Stimulated activated CD8-positive, alpha-beta memory T cell treated with anti-CD3 and anti-CD28 coated beads, Interleukin-12 subunit alpha, Interleukin-12 subunit beta, amount 100 ng/mL, for 1 hour (primary cell): ENCODE measurements at places on chromosomes 6 and 20.

- no peak for DNase-seq
Observed at GRCh38 chr6:163254341-163254835, 160.1 kb upstream of the QKI start.

DNA sequence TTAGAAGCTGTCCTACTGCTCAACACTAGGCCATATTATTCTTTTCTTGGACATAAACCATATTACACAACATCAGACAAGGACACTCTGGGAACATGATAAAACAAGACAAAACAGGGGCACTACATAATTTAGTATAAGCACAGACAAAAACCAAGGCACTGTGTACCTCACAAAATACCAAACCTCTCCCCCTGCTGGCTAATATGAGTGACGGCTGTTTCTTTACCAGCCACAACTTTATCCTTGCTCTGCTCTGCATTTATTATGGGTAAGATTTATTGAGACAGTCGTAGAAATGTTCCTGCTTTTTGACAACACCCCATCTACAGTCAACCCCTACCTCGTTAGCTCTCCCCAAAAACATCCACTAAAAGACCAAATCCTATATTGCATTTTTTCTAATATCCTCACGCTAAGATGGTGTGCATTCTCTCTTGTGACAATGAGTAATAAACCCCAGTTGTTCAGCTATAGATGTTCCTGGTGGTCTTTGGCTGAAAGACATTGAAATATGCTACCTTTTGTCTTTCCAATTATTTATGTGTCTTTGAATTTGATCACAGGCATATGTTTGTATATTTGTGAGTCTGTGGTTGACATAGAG is 23.8 kb upstream of the POLR1H start:
- no peak for DNase-seq

GRCh38 chr20:52150440-52151258 is 40.9 kb downstream of the ZFP64 start:
- DNase-seq: peak; percentile 14

- no peak for DNase-seq
Observed at GRCh38 chr6:44105146-44105545, 22.1 kb downstream of the MRPL14 start.

DNA sequence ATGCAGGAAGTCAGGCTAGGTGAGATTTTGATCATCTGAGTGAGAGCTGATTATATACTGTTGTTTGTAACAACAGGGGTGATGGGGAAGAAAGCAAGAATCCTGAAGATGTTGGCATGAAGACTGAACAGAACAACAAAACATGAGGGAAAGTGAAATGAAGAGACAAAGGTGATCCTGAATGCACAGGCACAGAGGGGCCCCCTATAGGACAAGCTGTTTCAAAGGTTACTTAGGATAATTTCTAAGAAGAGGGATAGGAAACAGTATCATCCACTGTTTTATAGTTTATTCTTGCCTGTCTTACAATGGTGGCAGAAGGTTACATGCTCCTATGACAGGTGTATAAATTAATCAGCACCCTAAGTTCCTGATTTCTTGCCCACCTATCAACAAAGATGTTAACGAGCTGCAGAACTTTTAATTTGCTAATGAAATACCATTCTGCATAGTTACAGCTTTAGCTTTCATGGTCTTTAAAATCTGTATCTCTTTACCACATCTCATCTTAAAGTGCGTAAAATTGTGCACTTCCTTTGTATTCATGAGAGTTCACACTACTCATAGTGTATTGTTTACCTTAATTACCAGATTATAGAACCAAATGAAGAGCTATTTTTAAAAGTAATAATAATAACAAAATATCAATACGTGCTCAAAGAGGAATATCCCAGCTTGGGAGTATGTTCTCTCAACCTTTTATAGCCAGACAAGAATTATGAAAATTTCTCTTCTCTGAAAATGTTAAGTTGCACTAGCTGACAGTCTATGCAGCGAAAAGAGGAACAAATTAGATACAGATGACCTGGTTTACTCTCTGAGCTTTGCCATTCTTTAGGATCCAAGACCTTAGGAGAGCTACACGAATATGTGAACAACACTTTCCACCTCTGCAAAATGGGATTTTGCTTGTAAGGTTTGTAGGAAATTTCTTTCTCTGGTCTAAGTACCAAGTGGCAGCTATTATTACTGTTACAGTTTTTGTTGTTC is 192.5 kb downstream of the EDN1 start:
- no peak for DNase-seq

GRCh38 chr20:17910828-17911294 is 57.7 kb downstream of the SNX5 start:
- no peak for DNase-seq

- no peak for DNase-seq
Observed at GRCh38 chr6:56521454-56521853, 121.2 kb downstream of the DST start.

- DNase-seq: no peak
Observed at GRCh38 chr20:44896583-44896982, 11.1 kb downstream of the YWHAB start.

GRCh38 chr6:46932526-46933319 is 11.0 kb upstream of the ADGRF5 start:
- no peak for DNase-seq

- DNase-seq: no peak
Observed at GRCh38 chr6:140276719-140277118, 902.3 kb upstream of the CITED2 start.

DNA sequence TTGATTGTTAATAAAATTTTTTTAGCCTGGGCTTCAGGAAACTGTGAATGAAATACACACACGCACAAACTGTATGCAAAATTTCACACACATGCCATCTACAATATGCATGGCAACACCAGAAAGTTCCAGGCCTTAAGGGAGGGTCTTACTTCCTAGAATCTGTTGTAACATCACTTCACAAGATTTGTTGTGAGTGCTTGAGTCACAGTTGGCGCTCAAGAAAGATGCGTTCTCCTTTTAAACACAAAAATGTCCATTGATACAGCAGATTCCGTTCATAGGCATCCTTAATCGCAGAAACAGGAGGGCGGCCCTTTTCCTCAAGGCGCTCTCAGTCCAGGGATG is 485 bp upstream of the RTF2 start:
- no peak for DNase-seq

GRCh38 chr6:125363039-125363823 is 61.5 kb upstream of the HDDC2 start:
- DNase-seq: no peak

- DNase-seq: no peak
Observed at GRCh38 chr6:69953491-69953890, 87.1 kb downstream of the COL19A1 start.

GRCh38 chr6:24855395-24856245 is 56.9 kb upstream of the ARMH2 start:
- DNase-seq: peak; percentile 47

- no peak for DNase-seq
Observed at GRCh38 chr6:85403331-85404015, 46.4 kb upstream of the NT5E start.

DNA sequence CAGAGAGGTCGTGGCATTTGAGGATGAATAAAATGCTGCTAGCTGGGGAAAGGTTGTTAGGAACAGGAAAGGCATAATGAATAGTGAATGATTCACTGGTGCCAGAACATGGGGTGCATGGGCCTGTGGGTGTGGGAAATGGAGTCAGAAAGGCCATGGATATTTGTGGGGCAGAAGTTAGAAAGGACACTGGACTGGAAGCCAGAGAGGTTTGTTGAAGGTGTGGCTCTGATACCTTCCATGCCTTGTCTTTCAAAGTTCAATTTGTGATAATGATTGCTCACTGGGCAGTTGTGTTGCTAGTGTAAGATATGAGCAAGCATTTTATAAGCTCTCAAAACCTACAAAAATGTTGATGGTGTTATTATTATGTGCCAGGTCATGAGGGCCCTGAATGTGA is 32.7 kb downstream of the LRRC1 start:
- no peak for DNase-seq

DNA sequence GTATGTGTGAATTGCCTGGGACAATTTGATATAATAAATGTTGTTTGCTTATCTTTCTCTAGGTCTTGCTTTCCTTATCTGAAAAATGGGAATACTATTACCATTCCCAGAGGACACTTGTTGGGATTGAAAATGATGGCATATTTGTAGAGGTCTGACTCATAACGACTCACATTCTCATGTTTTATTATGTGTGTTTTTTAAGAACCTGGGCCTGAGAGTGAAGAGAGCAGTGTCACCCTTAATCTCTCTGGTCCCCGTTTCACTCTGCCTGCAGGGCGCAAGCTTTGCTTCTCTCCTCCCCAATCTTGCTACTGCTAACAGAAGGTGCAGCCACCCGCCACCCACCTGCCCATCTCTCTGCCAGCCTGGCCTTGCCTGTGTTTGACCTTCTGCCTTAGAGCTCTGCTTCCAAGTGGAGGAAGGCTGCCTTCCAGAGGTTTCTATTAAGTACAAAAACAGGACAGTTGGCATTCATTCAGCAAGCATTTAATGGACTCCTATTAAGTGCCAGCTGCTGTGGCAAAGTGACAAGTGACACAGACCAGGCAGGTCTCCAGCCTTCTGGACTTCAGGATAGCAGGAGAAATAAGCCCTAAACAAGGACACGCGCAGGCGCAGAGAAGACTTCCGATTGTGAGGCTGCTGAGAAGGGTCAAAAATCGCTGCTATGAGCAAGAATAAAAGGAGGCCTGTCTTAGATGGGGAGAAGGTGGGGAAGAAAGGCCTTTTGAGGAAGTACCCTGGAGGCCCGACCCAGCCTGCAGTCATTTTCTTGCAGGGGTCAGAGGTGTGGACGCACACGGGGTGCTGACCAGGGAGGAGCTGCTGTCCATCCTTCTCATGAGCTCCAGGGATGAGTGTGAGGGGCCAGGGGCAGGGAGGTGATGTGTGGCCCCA is 112.5 kb downstream of the JPH2 start:
- DNase-seq: no peak

DNA sequence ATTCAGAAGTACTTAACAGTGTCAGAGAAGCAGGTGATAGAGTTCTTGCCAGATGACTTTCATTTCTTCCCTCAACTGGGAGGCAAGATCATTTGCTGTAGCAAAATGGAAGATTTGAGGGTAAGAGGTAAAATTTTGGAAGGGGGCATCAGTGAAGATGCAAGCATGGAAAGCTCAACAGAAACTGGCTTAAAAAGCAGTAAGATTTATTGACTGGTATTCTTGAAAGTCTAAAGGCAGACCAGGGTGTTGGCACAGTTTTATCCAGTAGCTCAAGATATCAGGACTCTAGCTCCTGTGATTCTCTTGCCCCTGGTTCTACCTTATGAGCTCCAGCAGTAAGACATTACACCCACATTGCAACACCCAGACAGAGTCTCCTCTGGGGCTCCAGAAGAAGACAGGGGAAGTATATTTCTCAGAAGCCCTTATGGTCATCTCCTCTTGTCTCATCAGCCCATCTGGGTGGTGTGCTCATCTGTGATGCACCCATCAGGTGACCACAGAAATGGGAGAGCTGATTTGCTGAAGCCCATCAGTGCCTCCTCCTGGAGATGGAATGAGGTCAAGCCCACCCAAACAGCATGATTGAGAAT is 16.0 kb upstream of the MOCS1 start:
- DNase-seq: no peak

- no peak for DNase-seq
Observed at GRCh38 chr6:87714093-87714842, 12.2 kb upstream of the AKIRIN2 start.

- no peak for DNase-seq
Observed at GRCh38 chr20:23344336-23344735, 6.3 kb upstream of the NXT1 start.

- no peak for DNase-seq
Observed at GRCh38 chr6:92723390-92723931, 695.9 kb downstream of the EPHA7 start.

GRCh38 chr6:98927534-98927933 is 20.2 kb downstream of the FBXL4 start:
- DNase-seq: no peak

DNA sequence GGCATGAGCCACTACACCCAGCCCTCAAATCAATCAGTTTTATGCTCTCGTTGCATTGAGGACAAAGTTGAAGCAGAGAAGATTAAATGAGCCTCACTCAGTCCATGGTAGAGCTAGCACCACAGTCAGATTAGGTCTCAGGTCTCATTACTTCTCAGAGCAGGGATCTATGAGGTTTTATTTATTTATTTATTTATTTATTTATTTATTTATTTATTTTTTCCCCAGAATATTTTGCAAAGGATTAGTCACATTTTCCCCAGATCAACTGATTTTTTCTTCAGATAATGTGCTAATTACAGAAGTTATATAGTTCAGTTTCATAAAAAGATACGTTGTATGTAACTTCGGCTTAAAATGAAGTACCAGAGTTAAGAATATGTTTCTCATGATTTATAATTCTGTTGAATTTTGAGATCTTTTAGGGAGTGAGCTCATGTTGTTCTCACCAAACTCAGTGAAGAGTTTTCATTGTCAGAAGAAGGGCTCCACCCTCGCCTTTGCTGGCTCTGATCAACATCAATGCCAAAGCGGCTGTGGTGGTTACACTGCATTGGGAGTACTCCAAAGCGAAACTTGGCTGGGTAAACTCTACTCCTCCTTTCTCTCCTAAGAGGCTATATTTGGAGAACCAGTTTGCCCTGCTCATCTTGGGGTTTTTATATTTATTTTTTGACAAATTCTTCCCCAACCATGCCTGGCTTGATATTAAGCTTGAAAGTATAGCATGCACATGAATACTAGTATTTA is 12.9 kb upstream of the ID4 start:
- DNase-seq: no peak

DNA sequence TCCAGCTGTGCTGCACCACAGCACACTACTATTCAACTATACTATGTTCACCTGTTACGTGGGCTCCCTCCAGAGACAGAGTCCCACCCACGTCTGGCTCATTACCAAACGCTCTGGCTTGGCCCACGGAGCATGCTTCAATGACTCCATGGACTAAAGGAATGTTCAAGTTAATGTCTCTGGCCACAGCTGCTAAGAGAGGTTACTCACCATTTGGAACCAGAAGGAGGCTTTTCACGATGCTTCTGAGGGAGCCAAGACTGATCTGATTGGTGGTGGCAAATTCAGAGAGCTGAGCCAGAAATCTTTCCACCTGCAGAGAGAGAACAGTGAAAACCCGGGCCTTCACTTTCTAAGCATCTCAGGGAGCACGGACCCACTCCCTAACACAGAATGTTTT is 15.6 kb downstream of the COMMD7 start:
- no peak for DNase-seq

DNA sequence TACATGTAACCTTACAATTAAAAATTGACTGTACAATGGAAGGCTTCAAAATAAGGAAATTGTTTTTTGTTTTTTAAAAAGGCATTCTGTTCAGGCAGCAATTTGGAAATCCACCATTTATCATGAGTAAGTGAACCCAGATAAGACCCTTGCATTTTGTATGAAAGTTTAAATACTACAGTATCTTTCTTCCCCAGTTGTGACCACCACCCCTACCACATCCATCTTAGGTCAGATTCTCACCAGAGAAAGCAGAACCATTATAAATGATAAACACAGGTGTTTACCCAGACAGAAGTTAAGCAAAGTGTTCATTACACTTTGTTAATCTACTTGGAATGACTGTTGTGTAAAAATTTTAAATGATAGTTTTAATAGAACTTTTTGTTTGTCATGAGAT is 20.2 kb downstream of the SENP6 start:
- no peak for DNase-seq
